ENCODE measurements at places on chromosomes 2 and 18.

GRCh38 chr18:56044239-56044638 lies 456.2 kb upstream of the TCF4 start:
- no peak for DNase-seq

DNA sequence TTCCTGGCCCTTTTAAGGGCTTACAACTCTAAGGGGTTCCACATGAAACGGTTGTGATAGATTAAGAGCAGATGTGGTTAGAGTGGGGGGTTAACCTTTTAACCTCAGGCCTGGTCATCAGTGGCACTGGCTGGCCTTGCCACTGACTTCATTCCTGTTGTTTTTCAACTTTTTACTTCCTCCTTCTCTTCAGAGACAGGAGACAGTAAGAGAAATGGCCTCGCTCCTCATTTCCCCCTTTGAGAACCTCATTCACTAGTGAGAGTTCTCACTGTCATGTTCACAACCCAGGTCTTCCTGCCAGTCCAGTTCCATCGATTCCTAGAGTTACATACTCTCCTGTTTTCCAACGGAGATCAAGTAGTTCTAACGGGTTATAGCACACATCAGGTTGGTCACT lies 101.6 kb upstream of the SLC1A4 start:
- DNase-seq = no peak

- DNase-seq = no peak
Observed at GRCh38 chr2:177106212-177106611, 106.4 kb upstream of the HNRNPA3 start.

GRCh38 chr18:47542551-47542950 lies 291.1 kb upstream of the SKOR2 start:
- no peak for DNase-seq

DNA sequence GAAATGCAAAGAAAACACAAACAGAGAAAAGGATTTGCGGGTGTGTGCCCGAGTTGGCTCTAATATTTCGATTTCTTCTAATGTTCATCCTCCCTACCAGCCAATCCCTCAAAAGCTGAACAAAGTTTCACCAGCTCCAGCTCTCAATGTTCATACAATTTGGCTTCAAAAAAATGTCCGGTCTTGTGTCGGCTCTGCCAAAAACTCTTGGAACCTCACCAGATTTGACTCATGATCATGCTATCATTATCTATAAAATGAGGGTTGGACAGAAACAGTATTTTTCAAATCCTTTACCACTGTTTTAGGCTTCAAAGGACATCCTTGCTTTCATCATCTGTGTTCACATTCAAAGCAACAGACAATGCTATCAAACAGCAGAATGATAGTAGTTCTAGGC lies 88.2 kb downstream of the CRACDL start:
- DNase-seq = no peak

DNA sequence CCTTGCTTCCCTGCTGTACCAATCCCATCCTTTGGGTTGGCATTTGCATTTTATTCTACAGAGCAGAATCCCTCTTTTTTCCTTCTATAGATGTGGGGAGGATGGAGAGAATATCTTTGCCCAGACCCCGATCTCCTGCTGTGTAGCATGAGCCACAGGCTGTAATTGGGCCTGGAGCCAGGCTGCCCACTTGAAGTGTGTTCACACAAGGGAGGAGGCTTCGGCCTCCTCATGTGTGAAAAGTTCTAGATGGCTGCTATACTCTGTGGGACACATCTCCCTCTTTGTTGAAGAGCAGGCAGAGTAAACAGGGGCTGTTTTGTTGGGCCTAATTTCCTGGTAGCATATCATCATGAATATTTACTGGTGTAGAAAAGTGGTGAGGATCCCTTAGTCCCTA lies 126.3 kb downstream of the XRCC5 start:
- no peak for DNase-seq

DNA sequence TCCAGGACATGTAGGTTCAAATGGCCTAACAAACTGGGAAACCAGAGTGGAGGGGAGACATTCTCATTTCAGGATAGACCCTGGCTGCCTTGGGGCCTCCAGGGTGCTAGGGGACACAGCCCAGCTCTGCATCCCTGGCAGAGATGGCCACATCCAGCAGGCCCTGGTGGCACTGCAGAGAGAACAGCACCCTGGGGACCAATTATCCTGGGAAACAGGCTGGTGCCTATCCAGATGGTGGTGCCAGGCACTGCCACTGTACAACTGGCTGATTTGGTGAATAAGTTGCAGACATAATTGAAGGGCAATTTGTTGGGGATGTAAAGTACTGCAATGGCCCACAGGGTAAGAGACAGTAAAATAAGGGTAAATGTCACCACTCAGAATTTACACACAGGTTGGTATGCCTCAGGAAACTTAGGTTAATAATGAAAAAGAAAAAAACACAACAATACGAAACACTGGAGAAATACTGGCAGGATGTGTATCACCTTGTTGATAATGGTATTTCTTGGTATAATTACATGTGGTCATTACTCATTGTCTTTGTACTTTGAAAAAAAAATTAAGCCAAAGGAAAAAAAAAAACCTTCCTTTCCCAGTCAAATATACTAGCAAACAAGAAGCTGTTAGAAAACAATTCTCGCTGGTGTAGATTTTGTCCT lies 12.8 kb upstream of the SFTPB start:
- peak; percentile 7 for DNase-seq

- DNase-seq = peak; percentile 9
Observed at GRCh38 chr2:109448946-109449788, 164.6 kb downstream of the SEPTIN10 start.

DNA sequence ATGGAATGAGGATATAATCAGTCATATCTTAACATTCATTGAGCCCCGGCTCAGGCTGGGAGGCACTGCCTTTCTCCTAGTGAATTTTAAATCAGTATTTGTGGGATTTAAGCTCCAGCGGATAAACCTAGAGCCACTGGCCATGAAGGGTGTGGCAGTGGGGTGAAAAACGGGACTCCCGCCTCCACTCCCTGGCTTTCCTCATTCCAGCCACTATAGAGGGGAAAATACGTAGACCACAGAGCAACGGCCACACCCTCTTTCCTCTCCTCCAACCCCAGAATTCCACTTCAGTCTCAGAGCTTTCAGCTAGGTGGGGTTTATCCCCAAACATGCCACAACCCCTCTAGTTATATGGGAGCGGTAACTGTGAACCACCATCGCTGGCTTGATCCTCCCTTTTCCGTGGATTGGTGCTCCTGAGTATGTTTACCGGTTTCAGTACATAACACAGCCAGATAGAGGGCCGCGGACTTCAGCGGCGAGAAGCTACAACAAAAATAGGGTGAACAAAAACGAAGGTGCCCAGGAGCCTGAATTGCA lies 70.6 kb upstream of the ITGB6 start:
- DNase-seq = no peak

DNA sequence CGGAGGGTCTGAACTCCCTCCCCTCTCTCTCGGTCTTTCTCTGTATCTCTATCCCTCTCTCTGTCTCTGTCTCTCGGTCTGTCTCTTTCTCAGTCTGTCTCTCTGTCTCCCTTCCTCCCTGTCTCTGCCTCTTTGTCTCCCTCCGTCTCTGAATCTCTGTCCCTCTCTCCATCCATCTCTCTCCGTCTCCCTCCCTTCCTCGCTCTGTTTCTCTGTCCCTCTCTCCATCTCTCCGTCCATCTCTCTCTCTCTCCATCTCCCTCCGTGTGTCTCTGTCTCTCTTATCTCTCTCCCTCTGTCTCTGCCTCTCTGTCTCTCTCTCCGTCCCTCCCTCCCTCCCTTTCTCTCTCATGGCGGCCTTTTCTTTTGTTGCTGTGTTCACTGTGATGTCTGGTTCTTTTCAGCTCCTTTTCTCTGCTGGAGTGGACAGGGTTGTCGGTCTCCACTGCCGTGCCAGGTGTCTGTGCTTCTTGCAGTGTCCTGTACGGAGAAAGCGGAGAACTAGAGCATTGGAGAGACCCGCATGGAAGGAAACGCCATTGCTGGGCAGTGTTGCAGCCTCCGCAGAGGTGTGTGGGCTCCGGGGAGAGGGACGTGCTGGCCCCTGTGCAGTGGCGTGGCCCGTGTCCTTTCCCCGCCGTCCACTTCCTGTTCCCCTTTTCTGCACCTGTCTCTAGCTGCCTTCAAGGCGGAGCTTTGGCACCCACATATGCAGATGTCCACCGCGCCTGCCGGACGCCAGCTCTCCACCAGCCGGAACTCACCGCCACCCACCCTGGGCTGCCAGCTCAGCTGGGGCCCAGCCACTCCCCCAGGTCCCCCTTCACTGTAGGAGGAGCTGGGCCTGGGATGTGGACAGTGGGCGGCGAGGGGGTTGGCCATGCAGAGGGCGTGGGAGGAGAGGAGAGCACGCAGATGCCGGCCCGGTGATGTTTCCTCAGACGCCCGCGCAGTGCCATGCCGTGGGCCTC lies 113.1 kb downstream of the NFATC1 start:
- no peak for DNase-seq

GRCh38 chr2:43174368-43174916 lies 52.0 kb downstream of the ZFP36L2 start:
- DNase-seq = no peak

- DNase-seq = no peak
Observed at GRCh38 chr2:36982467-36982866, 16.1 kb upstream of the STRN start.

- DNase-seq = no peak
Observed at GRCh38 chr2:40101131-40101575, 322.1 kb upstream of the THUMPD2 start.

- DNase-seq = no peak
Observed at GRCh38 chr18:55706898-55707297, 118.9 kb upstream of the TCF4 start.

DNA sequence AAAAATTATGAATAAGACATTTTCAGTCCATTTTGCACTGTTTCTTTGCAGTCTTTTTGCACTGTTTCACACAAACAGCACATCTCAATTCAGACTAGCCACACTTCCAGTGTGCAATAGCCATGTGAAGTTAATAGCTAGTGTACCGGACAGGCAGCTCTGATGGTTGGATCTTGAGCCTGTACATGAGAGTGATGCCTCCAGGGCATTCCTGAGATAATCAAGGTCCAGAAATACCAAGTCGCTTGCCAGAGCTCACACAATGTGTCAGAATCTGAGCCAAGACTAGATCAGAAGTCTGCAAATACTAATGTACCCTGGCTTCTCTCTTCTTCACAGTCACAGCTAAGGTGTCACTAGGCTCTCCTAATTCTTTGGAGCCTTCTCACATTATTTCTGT lies 180.2 kb downstream of the OSR1 start:
- no peak for DNase-seq

- no peak for DNase-seq
Observed at GRCh38 chr18:9722691-9723090, 14.6 kb downstream of the RAB31 start.

DNA sequence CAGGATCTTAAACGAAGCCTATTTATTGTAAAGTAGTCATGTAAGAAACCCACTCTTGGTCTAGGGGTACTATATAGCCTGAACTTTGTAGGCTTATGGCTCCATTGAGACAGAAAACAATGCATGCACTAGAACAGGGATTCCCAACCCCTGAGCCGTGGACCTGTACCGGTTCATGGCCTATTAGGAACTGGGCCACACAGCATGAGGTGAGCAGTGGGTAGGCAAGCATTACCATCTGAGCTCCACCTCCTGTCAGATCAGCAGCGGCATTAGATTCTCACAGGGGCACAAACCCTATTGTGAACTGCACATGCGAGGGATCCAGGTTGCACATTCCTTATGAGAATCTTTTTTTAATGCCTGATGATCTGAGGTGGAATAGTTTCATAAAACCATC lies 59.2 kb downstream of the ROCK1 start:
- DNase-seq = no peak
